NCI-H460 (cell line): ENCODE measurements at places on chromosomes 4 and X. TPM values are rescaled to one million over a fixed set of nuclear protein-coding genes. Genes with fewer than 3 reads are reported as not detected.

DNA sequence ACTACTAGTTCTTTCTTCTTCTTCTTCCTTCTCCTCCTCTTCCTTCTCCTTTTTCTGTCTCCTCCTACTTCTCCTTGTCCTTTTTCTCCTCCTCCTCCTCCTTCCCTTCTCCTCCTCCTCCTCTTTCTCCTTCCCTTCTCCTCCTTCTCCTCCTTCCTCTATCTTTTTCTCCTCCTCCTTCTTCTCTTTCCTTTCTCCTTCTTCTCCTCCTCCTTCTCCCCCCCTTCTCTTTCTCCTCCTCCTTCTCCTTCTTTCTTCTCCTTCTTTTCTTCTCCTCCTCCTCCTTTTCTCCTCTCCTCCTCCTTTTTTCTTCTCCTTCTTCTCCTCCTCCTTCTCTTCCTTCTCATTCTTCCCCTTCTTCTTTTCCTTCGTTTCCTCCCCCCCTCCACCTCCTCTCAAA is 21.8 kb upstream of the NAP1L5 start:
- DNase-seq: no peak

DNA sequence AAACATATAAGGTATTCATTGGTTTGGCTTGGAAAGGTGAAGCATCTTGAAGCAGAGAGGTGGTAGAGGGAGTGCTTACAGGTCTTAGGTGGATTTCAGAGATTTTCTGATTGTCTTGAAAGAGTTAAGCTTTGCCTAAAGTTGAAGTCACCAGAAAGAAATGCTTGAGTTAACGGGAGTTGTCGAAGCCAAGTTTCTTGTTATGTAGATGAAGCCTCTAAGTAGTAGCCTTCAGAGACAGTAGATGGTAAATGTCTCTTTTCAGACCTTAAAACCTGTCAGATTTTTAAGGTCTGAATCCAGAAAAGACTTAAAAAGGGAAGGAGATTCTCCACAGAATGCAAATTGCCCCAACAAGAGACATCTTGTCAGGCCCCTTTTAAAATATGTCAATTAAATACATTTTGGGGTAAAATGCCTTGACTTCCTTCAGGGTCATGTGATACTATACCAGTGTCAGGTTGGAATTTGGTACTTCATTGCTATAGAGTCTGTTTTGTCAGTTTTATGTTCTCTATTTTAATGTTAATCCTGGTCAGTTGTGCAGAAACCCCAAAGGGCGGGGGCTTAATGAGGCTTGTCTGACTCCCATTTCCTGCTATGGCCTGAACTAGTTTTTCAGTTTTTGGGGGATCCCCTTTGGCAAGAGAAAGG is 81.0 kb downstream of the PCDH18 start:
- DNase-seq: no peak

SSX1 gene
- total RNA-seq: not detected in 2 replicates

SEPTIN11 gene
- 28.6 and 32.2 TPM in 2 replicates for total RNA-seq

DNA sequence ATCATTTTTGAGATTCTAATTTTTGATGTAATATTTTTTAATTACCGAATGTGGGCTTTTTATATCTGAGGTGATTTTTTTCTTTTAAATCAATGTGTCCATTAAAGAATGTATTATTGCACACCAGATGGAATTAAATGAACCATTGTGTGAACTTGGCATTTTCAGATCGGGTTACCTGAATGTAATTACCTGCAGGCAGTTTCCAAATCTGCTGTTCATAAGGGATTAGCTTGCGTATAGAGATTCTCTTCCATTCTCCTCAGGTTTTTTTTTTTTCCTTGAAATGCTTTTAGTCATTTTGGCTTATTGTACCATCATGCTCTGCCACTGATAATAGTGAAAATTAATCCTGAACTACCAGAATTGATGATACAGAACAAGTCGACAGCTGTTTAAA is 511.5 kb upstream of the ATOH1 start:
- DNase-seq: no peak

ADGRL3 gene
- 1.4 and 1.8 TPM in 2 replicates for total RNA-seq

DNA sequence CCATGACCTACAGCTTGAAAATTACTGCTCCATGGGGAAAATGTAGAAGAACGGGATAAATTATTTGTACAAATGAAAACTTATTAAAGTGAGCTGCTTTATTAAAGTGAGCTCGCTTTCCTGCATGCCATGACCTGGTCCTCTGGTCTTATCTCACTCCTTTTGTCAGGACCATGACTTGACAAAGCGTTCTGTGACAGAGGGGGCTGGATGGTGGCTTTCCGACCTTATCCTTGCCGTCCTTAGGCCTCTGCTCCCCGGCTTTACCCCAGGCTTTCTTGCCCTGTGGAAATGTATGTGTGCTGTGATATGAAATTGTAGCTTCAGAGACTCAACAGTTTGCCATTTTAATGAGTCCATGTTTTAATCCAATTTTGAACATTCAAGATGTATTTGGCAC is 44.0 kb upstream of the FBXW7 start:
- no peak for DNase-seq

GRCh38 chr4:15423285-15423711 is 4.5 kb upstream of the C1QTNF7 start:
- no peak for DNase-seq

DNA sequence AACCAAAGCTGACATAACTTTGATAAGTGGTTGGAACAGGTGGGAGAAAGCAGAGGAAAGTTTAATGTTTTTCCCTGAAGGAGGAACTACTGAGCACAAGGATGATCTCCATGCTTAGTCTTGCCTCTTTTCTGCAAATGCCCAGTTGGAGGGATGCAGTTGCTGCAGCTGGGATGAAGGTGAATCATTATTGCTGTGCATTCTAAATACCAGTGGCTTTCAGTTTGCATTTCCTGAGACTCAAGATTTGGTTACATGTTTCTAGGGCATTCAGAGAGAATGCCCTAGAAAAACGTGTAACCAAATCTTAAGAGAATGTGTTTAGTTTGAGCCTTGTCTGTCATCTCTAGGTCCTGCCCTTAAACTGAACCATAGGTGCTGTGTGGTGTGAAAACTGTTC is 42.2 kb downstream of the METTL14 start:
- no peak for DNase-seq

DNA sequence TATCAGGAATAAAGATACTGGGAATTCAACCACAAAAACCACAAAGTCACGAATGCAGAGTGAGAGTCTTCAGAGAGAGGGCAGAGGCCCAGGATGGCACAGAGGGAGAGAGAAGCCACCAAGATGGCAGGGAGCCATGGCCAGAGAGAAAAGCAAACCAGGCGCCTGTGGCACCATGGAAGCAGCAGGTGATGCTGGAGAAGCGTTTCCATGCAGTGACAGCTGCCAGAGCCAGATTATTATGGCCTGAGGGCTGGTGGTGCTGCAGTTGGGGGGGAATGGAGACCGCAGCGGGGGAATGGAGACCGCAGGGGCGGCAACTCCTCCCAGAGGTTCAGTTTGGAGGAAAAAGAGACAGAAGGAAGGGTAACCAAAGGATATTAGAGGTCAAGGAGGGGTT is 5.8 kb downstream of the TAFAZZIN start:
- DNase-seq: no peak

- peak; percentile 48 for DNase-seq
These were observed 126.6 kb downstream of the ASB9 start for GRCh38 chrX:15143050-15143824.

GRCh38 chrX:17549107-17549651 is 174.2 kb downstream of the NHS start:
- no peak for DNase-seq

GRCh38 chr4:138678985-138679746 is 336.4 kb upstream of the NOCT start:
- no peak for DNase-seq

DNA sequence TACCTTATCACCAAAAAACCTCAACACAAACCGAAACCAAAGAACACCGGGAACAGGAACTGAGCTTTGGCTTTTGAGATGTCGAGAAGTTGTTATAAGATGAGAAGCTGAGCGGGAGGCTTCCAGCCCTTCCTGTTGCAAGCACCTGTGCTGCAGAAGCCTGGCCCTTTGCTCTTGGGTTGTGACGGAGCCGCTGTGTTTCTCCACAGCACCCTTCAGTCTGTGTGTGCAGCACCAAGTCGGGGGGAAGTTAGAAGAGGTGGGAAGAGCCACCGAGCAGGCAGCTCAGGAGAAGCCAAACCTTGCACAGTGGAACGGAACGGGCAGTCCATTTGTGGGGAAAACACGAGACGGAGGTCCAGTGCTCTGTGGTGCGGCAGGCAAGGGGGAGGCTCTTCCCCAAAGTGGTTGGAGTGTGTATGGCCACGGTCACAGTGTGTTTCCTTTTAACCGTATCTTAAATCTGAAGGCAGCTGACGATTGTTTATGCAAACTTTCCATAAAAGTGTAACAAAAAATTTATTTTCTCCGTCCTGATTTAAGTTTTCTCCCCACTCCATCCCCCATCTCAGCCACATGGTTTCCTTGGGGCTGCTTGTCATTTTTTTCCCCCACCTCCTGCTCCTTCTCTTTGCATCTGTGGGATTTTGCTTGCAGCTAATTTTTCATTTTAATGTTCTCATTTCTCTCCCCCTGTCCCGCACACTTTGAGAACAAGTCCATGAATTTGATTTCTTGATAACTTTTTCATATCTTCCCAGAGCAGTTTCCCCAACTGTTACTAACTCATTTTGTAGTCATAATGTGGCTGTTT is 123.7 kb downstream of the STOX2 start:
- DNase-seq: no peak

SAT1 gene
- 434 and 469 TPM in 2 replicates for total RNA-seq

DNA sequence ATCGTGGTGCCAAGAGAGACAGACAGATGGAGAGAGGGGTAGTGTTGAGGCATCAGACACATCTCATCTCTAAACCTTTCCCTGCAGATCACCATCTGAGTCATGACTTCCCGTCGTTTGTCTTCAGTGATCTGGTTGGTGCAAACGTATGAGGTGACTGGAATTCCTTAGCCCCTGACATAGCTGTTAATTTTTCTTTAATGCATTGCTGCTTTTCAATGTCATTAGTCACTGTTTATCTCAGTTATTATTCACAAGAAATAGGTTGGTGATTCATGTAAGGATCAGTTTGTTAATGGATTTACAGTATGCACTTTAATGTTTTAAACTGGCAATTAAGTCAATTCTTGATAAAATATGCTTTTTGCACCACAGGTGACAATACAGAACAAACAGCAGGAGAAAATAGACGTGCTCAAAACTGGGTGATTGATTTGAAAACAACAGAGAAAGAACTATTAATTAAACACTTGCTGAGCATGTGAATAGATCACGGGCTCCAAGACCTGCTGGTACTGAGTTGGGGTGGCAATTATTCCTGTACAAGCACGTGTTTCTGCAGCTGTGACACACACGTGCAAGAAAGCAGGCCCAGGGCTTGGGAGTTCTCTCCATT is 1.3 kb upstream of the TMEM154 start:
- peak; percentile 16 for DNase-seq

DNA sequence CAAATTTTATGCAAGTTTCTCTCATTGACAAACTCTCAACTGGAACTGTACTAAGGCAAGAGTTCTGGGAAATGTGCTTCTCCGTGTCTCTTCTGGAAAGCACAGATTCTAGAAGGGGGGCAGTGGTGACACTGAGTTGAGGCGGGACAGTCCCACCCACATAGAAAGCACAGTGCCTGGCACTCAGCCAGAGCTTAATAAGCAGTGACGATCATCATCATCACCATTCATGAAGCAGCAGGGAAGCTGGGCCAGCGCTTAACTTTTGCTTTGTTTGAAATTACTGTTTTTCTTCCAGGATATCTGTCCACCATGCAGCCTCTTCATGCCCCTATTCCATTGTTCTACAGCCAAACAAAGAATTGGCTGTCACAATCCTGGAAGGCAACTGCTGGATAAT is 60.3 kb downstream of the BEND2 start:
- no peak for DNase-seq

- DNase-seq: no peak
These were observed 34.1 kb upstream of the MAN2B2 start for GRCh38 chr4:6540879-6541278.

ATP1B4 gene
- not detected in 2 replicates for total RNA-seq

- DNase-seq: no peak
These were observed 1091.3 kb upstream of the TENM3 start for GRCh38 chr4:181151856-181152255.

DNA sequence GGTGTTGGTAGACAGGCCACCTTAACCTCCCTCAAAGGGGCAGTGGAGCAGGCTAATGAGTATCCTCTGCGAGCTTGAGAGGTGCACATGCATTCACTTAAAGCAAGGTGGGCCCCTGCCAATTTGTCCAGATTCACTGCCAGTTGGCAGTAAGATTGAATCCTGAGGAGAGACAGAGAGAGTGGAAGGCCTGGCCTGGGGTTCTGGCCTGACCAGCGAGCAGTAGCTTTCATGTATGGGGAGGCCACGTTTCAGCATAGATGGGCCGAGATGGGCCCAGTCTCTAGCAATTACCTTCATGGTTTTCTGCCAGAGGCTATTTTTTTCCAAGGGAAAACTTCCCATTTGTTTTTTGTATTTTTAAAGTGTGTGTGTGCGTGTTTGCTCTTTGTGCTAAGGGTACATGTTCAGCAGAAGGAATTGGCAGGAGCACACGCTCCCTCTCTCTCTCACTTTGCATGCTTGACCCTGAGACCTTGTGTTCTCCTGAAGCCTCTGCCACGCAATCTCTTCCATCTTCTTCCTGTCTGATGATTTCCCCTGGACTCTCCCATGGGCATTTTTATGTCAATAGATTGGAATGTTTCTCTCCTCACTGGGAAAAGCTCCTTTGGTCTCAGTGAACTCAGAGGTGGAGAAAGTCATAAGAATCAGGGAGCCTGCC is 215.8 kb upstream of the SFRP2 start:
- DNase-seq: no peak

DNA sequence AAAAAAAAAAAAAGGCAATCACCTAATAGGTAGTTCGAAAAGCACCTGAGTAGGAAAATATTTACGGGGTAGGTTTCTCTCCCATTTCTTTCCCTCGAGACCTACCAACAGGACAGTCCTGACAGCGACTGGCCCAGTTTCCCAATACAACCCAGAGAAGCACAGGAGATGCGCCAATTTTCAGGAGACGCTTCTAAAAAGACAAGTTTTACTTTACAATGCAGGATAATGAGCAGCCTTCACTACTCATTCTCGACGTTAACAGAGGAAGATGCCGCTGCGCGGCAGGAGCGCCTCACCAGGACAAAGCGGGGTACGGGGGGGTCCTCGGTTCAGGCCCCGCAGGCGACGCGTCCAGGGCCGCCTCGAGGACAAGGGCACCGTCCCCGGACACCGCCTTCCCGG is 708 bp downstream of the BCLAF3 start:
- DNase-seq: no peak

GRCh38 chrX:52262195-52262546 is 77.5 kb downstream of the MAGED4 start:
- no peak for DNase-seq

CT45A2 gene
- not detected in 2 replicates for total RNA-seq
